ENCODE measurements at places on chromosomes 11 and 22. TPM values are rescaled to one million over a fixed set of nuclear protein-coding genes. Genes with fewer than 3 reads are reported as not detected.

- peaks cover 21% of the 10 kb centered on the region for H3K4me1 ChIP-seq
- peak overlapping the region; percentile 56 for H3K27ac ChIP-seq
- H3K36me3 ChIP-seq, result no peaks in the 10 kb centered on the region
- H3K4me3 ChIP-seq, result no peak overlapping the region
Observed at GRCh38 chr11:10317151-10317755, 12.4 kb downstream of the ADM start.

GRCh38 chr11:8206251-8207079, 37.6 kb upstream of the RIC3 start:
- H3K4me3 ChIP-seq, result peak overlapping the region; percentile 41
- no peaks in the 10 kb centered on the region for H3K27me3 ChIP-seq
- H3K4me1 ChIP-seq, result no peaks in the 10 kb centered on the region
- H3K27ac ChIP-seq, result no peak overlapping the region
- no peak for DNase-seq

DNA sequence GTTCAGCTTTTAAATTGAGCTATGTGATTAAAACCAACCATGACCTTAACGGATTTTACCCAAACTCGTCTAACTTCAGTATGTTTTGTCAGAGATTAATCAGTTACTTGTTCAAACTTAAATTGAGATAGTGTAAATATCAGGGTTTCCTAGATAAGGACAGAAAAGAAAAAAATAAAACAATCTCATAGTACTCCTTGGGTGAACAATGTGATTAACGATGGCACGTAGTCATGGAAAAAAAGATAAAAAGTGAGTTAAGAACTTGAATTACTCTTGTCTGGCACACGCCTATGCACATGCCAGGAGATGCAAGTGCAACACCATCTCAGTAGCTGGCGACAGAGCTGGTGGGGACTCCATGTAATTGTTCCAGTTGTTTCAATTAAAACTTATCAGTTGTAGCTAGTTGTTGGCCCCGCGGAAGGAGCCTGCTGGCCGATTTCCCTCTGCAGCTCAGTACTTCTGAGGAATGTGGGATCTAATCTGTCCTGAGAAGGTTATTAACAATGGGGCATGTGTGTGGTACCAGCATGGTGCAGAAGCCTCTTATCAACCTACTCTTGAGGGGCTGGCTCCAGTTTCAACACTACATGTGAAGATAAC, 3.0 kb downstream of the RASSF10 start:
- peaks cover 3% of the 10 kb centered on the region for H3K27me3 ChIP-seq
- no peak overlapping the region for H3K27ac ChIP-seq
- no peak for DNase-seq
- peaks cover 17% of the 10 kb centered on the region for H3K4me1 ChIP-seq
- no peak overlapping the region for H3K4me3 ChIP-seq
- H3K36me3 ChIP-seq, result no peaks in the 10 kb centered on the region

GRCh38 chr11:61411589-61411988, 18.2 kb downstream of the CPSF7 start:
- no peaks in the 10 kb centered on the region for H3K27me3 ChIP-seq
- H3K36me3 ChIP-seq, result peaks cover 19% of the 10 kb centered on the region
- no peak overlapping the region for H3K27ac ChIP-seq
- no peaks in the 10 kb centered on the region for H3K4me1 ChIP-seq

- no peak overlapping the region for H3K4me3 ChIP-seq
- DNase-seq, result no peak
- H3K27me3 ChIP-seq, result no peaks in the 10 kb centered on the region
- no peak overlapping the region for H3K27ac ChIP-seq
Observed at GRCh38 chr11:131816051-131816450, 445.6 kb downstream of the NTM start.

- DNase-seq, result no peak
- no peak overlapping the region for H3K4me3 ChIP-seq
- H3K36me3 ChIP-seq, result no peaks in the 10 kb centered on the region
- no peak overlapping the region for H3K27ac ChIP-seq
- H3K4me1 ChIP-seq, result no peaks in the 10 kb centered on the region
Observed at GRCh38 chr11:126476977-126477376, 121.5 kb downstream of the ST3GAL4 start.

DNA sequence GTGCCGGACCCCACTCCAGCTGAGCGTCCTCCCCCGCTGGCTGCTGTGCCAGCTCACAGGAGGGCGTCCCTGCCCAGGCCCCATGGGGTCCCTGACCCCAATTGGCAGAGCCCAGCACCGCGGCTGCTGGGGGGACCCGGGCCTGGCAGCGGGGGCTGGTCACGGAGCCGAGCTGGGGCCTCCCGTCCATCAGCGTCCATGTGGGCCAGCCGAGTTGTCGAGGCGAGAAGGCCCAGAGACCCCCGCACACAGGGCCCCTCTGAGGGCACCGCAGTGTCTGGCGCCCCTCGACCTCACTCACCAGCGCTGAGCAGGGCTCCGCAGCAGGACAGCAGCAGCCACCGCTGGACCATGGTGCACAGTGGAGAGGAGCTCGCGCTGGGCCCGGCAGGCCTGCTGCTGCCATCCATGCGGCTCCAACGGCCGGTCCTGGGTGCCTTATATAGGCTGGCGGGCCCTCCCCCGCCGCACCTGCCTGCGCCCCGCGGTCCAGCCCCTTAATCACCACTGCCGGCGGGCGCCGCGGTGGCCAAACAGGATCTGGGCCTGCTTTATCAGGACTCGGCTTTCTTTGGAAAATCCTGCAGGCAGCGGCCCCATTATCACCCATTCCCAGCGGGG, at the start of gene MUC6:
TSS of gene MUC6 (minus strand) at position 416 of the 621 bp plus-strand sequence. CDS start at position 353, 63 bp downstream.
- no peaks in the 10 kb centered on the region for H3K36me3 ChIP-seq
- DNase-seq, result no peak
- H3K27me3 ChIP-seq, result no peaks in the 10 kb centered on the region
- H3K4me1 ChIP-seq, result peaks cover 12% of the 10 kb centered on the region

DNA sequence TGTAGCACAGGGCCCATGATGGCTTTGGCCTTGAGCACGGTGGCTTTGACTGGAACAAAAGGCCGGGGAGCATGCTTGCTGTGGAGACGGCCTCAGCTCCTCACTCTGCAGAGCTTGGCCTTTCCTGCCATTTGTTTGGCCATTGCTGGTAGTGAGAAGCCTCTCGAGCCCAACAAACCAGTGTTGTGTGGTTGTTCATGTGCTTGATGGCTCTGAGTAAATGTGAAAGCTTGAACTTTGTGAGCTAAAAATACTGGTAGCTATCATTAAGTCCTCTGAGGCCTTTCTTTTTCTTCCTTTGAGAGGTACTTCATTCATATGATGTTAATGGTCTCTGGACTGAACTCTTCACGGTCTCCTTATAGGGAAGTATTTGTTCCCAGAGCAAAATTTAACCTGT, 39.6 kb downstream of the NAT10 start:
- no peaks in the 10 kb centered on the region for H3K27me3 ChIP-seq
- no peak overlapping the region for H3K4me3 ChIP-seq
- DNase-seq, result no peak
- no peak overlapping the region for H3K27ac ChIP-seq
- H3K4me1 ChIP-seq, result no peaks in the 10 kb centered on the region

DNA sequence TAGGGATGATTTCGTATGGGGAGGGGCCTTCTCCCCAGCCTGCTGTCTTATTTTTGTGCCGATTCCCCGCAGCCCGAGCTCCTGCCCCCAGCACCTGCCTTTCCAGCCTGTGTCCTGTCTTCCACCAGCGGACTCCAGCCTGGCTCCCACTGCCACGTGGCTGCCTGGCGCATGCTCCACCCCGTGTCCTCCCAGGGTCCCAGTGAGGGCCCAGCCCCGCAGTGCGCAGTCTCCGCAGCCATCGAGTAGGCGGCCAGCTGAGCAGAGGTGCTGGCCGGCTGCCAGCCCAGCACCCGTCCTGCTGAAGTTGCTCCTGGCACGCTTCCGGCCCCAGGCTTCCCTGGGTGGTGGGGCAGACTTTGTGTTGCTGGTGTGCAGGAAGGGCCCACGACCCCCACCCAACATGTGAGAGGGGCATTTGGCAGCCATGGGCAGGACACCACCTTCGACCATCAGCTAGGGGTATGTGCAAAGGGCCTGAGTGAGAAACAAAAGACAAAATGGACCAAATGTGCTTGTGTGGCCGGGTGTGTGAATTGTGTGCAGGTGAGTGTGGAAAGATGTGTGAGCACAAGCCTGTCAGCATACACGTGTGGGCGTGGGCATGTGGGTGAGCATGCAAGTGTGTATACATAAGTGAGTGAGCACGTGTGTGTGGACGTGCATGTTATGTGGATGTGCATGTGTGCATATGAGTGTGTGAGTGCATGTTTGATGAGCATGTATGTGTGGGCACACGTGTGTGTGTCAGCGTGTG, 55.9 kb downstream of the RTN4R start:
- no peaks in the 10 kb centered on the region for H3K27me3 ChIP-seq
- no peak overlapping the region for H3K4me3 ChIP-seq
- no peaks in the 10 kb centered on the region for H3K36me3 ChIP-seq
- DNase-seq, result peak; percentile 38
- no peaks in the 10 kb centered on the region for H3K4me1 ChIP-seq

DNA sequence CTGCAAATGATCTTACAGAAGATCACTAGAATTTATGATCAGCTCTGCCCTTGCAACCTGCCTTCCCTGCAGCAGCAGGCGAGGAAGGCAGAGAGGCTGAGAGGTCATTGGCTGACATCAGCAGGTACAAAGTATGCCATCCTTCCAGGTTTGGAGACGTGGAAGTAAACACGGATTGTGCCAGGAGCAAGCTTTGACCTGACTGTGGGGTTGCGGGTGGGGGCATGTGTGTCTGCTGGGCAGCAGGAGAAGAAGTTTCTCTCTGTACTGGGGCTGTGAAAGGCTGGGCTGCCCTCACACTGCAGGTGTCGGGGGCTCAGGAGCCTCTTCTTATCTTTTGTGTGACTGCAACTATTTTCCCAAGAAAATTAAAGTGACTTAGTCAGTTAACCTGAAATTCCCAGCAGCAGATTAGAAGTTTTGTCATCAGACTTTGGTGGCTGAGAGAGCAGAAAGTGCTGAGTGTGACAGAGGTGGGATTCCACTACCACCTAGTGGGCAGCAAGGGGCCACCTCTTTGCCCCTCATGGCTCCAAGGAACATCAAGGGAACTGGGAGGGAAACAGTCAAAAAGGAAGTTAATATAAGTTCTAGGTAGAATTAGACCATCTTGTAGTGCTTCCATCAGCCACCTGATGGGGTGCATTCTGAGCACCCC, 565.9 kb downstream of the ETS1 start:
- no peaks in the 10 kb centered on the region for H3K36me3 ChIP-seq
- no peaks in the 10 kb centered on the region for H3K4me1 ChIP-seq
- no peak overlapping the region for H3K4me3 ChIP-seq
- no peaks in the 10 kb centered on the region for H3K27me3 ChIP-seq

- H3K4me1 ChIP-seq, result peaks cover 34% of the 10 kb centered on the region
- peaks cover 7% of the 10 kb centered on the region for H3K36me3 ChIP-seq
- peak within 1 kb of the TSS; percentile 86 for H3K4me3 ChIP-seq
- peak; percentile 66 for DNase-seq
Observed at GRCh38 chr22:30606455-30607299, at the start of gene TCN2. TSS of gene TCN2 (plus strand) at chr22:30607174. CDS start at chr22:30607332, 158 bp downstream.

DNA sequence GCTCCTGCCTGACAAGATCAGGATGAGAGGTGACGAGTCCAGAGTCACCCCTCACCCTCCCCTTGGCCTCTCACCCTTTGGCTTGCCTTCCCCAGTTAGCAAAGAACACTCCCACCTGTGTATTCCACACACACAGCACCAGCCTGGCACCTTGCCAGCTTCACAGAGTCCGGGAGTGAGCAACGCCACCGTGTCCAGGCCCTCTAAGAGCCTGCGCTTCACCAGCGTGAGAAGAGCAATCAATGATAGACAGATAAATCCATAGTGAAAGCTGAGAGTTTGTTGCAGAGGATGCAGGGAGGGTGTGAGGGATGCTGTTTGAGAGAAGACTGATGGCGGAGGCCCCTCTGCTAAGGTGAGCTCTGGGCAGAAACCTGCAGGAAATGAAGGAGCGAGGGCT, 404.5 kb downstream of the LARGE1 start:
- no peak overlapping the region for H3K4me3 ChIP-seq
- H3K4me1 ChIP-seq, result peaks cover 4% of the 10 kb centered on the region
- H3K27ac ChIP-seq, result no peak overlapping the region
- no peak for DNase-seq
- H3K27me3 ChIP-seq, result no peaks in the 10 kb centered on the region
- no peaks in the 10 kb centered on the region for H3K36me3 ChIP-seq

DNA sequence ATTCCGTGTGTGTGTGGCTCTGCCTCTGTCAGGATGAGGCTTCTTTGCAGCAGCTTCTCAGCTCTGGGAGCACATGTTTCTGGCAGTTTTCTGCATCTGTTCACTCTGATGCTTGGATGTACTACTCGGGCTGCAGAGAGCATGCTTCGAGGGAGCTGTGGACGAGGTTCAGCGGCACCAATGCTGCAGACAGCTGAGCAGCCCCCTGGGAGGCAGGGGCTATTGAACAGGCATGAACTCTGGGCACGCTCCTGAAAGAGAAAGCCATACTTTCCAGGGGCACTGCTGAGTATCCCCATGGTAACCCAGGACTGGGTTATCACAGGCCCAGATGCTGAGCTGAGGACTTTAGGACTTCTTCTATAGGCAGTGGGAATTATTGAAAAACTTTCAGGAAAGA, 33.8 kb downstream of the ADAMTS8 start:
- DNase-seq, result no peak
- H3K4me1 ChIP-seq, result peaks cover 3% of the 10 kb centered on the region
- no peak overlapping the region for H3K27ac ChIP-seq
- H3K27me3 ChIP-seq, result no peaks in the 10 kb centered on the region

DNA sequence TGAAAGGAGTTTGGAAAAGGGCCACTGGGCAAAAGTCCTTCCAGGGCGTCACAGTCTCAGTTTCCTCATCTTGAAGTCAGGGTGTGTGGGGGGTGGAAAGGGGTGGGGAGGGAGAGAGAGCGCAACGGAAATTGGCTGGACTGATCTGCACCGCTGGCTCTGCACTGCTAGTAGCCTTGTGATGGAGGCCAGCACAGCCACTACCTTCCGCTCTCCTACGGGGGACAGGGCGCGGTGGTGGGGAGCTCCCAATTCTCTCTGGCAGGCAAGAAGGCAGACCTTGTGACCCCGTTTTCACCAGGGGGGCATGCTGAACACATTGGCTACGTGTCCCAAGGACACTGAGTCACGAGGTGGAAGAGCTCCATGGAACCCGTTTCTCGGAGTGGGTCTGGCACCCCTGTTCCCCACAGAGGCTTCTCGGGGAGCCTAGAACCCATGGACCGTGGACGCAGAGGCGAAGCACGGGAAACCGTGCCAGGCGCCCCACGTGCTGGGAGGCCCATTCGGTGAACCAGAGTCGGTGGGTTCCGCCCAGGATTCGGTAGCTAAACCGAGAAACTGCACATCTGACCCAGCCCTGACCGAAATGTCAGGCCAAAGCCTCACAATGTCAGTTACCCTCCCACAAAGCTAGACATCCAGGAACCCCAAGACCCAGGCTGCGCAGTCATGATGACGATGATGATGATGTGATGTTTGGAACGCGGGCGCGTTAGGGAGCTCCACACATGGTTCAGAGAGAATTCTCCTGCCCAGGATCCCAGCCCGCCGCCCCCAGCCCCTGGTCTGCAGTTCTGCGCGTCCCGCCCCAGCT, 28.3 kb upstream of the WNT11 start:
- H3K36me3 ChIP-seq, result no peaks in the 10 kb centered on the region
- peak; percentile 64 for DNase-seq
- peak overlapping the region; percentile 78 for H3K4me3 ChIP-seq
- no peaks in the 10 kb centered on the region for H3K27me3 ChIP-seq
- H3K27ac ChIP-seq, result peak overlapping the region; percentile 80

GRCh38 chr22:44578516-44579230, 80.6 kb upstream of the RTL6 start:
- H3K27me3 ChIP-seq, result no peaks in the 10 kb centered on the region
- H3K27ac ChIP-seq, result no peak overlapping the region
- no peak overlapping the region for H3K4me3 ChIP-seq
- DNase-seq, result no peak
- no peaks in the 10 kb centered on the region for H3K4me1 ChIP-seq

SCGB1A1 gene
- total RNA-seq, result not detected

TNNT3 gene
- total RNA-seq, result 3,276 TPM

GGTLC3 gene
- total RNA-seq, result not detected

MMP1 gene
- total RNA-seq, result 0.77 TPM

NRGN gene
- 0.97 TPM for total RNA-seq

Measured in psoas muscle (tissue), 8 donors.